ENCODE measurements at places on chromosomes 6 and 20. TPM values are rescaled to one million over a fixed set of nuclear protein-coding genes. Genes with fewer than 3 reads are reported as not detected.

SYNDIG1 gene
- not detected for total RNA-seq

GRCh38 chr6:119917186-119917585 is 567.6 kb upstream of the MAN1A1 start:
- no peak for DNase-seq

- no peak for DNase-seq
These were observed 76.1 kb upstream of the SLC4A11 start for GRCh38 chr20:3315136-3315535.

DNA sequence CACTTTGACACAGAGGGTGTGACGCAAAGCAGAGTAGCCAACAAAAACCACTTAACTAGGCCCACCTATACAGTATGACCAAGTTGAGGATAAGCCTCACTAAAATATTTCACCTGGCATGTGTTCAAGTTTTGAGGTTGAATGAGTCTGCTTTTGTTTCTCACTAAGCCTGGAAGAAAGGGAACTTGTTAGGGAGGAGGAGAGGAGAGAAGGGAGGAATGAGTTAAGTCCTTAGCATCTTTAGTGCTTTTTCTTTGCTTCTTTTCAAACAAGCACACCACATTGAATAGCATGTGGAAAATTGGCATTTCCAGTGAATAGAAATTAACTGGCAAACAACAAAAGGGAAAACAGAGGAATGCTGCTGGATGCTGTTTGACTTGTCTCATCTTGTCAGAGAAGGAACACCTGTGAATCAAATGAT is 461.9 kb downstream of the GJA1 start:
- DNase-seq = no peak

DNA sequence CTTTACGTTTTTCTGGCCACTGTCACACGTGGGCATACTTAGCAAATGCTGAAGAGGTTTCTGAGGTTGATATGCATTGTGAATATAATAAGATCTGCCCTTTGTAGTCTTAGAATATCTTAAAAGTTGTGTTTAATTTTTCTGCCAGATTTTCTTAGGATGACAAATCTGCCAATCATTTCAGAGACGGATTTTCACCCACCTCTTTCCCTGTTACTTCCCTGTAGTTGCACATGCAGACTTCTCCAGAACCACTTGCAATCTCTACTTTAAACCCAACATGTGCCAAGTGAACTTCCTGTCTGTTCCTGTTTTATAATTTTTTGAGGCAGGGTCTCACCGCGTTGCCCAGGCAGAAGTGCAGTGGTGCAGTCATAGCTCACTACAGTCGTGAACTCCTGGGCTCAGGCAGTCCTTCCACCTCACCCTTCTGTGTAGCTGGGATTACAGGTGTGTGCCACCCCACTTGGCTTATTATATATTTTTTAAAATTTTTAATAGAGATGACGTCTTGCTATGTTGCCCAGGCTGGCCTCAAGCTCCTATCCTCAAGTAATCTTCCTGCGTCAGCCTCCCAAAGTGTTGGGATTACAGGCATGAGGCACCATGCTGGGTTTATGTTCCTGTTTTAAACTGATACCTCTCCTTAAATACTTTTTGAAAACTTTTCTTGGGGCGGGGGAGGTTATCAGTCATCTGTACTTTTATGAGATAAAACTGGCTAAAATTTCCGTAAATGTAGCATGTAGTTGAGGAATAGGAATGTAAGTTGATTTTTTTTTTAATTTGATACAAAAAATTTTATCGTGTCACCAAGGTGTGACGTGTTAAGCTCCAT is 2.7 kb downstream of the IGF2R start:
- no peak for DNase-seq

Data from left lobe of liver (tissue), 2 donors.